ENCODE measurements at places on chromosomes 4 and X.
A peak's percentile ranks its signal among the peaks of the same experiment; 100 is the strongest.

- peak; percentile 3 for DNase-seq
Measured at GRCh38 chrX:30521440-30522182, 56.0 kb downstream of the TASL start.

- DNase-seq: no peak
Measured at GRCh38 chr4:103207673-103208072, 9.5 kb upstream of the CENPE start.

DNA sequence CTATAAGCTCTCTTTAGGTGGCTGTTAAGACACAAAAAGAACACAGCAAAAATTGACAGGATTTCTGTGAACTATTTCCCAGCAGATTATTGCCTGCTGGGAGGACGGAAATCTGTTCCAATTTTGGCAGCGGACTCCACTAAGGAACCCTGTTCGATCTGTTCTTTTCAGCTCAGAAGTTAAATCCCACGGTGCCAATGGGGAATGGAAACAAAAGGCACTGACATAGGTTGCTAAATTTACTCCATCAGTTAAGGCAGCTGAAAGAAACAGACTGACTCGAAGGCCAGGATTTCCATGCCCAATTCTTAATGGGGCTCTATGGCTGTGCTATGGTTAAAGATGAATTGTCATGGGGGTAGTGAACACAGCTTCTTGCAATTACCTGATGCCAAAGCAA is 126.5 kb upstream of the HPGD start:
- DNase-seq: no peak

DNA sequence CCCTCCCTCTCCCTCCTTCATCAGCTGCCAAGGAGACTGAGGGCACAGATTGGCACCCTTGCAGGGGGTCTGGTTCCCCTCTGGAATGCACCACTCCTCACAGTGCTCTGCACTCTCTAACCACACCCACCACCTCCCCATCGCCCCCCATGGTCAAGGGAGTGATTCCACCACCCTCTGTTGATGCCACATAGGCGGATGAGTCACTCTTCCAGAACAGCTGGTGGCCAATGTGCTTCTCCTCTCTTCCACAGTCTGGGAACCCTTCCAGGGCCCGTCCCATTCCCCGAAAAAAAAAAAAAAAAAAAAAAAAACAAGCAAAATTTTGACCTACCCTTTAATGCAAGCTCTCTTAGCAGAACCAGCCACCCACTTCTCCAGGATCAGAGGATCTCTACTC is 341.3 kb upstream of the KLF3 start:
- peak; percentile 38 for DNase-seq

GRCh38 chr4:187019896-187020295 is 296.2 kb upstream of the FAT1 start:
- DNase-seq: no peak

- no peak for DNase-seq
Measured at GRCh38 chrX:18654875-18655836, 16.8 kb downstream of the RS1 start.

DNA sequence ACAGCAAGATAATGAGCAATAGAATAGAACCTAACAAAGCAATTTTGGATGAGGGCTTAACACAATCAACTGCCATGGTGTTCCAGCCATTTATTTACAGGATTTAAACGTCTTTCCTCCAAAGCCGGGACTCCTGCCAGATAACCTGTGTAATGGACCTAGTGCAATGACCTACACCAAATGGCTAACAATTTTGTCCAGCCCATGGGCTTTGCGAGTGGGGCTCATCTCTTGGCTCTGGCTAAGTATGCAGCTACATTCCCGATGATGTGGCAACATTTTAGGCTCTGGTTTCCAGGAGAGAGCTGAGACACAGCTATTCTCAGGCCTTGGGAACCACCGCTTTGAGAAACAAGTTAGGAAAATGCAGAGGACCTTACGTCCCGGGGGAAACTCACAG is 822.3 kb upstream of the FTHL17 start:
- DNase-seq: no peak

GRCh38 chr4:145609481-145610427 is 9.4 kb upstream of the MMAA start:
- DNase-seq: peak; percentile 49

DNA sequence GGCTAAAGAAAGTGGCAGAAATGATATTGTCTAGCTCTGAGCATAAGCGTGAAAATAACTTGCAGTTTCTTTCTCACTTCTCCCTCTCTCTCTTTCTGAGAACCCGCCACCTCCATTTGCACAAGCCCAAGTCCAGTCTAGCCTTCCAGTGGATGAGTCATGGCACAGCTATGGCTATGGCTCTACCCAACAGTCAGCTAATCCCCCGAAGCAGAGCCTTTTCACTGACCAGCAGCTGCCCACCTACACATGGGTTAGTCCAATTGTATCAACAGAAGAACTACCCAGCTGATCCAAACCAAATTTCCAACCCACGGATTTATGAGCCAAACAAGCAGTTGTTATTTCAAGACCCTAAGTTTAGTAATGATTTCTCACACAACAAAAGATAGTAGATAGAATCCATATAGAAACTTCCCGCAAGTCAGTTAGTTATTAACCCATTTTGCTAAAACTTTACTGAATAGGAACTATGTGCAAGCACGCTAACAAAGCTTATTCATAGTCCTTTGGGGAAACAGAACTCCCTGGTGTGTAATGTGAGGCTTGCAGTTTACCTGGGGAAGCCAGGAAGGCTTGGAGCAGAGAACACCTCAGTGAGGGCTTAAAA is 282.3 kb downstream of the INPP4B start:
- DNase-seq: peak; percentile 10

DNA sequence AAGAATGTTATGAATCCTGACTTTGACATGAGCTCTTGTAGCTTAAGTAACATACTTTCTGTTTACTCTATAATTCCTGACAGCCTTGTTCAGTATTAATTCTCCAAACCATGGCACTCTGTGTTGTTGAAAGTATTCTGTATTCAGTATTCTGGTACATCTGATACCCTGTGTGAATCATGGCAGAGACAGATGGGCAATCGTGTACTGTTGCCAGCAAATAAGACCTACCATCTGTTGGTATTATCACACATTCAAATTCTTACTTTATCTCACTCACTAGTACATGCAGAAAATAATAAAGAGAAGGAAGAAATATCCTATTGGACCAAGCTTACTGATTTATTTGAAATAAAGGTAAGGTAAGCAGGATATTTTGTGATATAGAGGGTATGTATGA is 7.9 kb downstream of the MBTPS2 start:
- DNase-seq: no peak

DNA sequence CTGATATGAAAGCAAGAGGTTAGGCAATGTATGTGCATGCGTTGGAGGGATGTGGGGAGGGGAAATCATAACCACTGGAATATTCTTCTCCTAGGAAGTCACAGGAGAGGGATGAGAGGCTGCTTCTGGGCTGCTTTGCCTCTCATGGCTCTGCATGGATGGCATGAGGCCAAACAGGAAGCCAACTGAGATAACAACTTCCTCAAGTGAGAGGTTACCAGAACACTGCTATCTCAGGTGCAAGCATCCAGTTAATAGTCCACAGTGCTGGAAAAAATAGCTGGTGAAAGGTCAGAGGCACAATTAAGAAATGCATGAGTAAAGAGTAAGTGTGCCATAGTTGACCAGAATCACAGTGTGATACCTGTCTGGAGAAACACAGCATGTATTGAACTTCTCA is 113.3 kb downstream of the ELOVL6 start:
- DNase-seq: no peak

- DNase-seq: no peak
Measured at GRCh38 chrX:130084631-130085237, 25.6 kb downstream of the ELF4 start.

DNA sequence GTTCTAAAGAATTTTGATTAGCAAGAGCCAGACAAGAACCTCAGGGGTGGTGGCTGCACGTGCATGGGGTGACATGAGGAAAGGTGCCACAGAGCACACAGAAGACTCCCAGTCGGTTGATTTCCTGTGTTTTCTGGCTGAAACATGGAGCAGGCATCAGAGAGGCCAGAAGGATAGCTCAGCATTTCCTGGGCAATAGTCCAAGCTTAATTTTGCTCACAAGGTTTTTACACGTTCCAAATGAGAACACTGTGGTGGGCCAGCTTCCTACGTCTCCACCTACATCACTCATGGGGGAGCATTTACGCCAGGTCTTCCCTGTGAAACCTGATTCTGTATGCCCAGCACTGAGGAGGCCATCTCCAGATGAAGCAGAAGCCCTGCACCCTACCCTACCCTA is 212.5 kb upstream of the CLNK start:
- DNase-seq: no peak

GRCh38 chr4:185535612-185536410 is 504 bp upstream of the PDLIM3 start:
- no peak for DNase-seq

GRCh38 chrX:115894087-115894486 is 276.5 kb upstream of the AGTR2 start:
- no peak for DNase-seq

DNA sequence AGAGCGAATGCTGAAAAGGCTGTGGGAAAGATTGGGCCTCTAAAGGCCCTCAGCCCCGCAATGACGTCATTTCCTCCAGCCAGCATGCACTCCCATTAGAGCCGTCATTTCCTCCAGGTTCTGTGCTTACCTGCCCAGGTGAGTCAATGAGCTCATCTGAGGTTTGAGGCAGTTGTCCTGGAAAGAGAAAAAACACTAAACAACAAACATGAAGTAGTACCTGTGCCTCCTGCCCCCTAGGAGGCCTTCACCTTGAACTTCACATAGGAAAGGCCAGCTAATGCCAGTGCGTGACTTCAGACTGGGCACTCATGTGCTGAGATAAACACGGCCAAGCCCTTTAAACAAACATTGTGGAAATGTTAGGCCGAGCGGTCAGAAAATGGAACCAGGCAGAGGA is 55.9 kb downstream of the FHDC1 start:
- peak; percentile 94 for DNase-seq
